Suppressor macrophage treated with lipopolysaccharide for 1 hour (primary cell): ENCODE measurements at places on chromosomes 2 and 18.

DNA sequence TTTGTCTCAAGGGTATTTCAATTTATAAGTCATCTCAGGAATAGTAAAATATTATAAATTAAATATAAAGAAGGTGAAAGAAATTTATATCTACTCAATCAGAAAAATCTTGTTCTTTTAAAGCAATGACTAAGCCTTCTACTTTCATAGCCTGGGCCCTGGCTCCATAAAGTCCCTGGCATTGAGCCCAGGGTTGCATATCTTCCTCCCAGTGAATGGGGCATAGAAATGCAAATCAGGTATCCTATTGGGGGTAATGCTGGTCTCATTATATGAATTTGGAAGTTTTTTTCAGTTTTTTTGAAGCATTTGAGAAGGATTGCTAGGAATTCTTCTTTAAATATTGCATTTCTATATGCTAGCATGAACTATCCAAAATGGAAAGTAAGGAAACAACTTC is 73.9 kb upstream of the MC2R start:
- no peak for DNase-seq

GRCh38 chr18:8362863-8363262 is 246.4 kb upstream of the RAB12 start:
- no peak for DNase-seq

- DNase-seq: no peak
These were observed 66.8 kb downstream of the TET3 start for GRCh38 chr2:74051504-74051903.

GRCh38 chr2:188746727-188747126 is 227.4 kb upstream of the COL3A1 start:
- DNase-seq: no peak

DNA sequence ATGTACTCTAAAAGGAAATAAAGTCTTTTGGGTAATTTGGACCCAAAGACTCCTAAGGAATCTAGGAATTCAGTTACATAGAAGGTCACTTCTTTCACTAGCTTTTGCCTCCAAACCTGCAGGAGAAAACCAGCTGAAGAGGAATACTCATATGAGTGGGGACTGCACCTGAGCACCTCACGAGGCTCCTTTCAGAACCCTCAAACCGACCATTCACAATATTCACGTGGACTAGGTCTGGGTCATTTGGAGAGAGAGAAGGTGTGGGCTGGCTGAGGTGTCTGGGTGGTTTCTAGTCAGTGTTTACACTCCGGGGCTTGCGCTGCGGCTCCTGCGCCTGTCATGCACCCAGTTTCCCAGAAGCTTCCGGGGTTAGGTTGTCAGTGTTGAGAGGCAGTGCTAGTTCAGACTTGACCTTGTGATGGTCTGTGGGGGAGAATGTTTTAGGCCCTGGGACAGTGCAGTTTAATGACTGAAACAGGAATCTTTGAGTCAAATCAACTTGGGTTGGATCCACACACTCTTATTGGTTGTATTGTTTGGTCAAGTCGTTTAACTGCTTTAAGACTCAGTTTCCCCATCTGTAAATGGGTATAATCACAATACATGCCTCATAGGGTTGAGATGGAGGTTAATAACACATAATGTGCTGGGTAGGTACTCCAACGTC is 78.4 kb downstream of the LIMS1 start:
- no peak for DNase-seq
